T-helper 17 cell (primary cell): ENCODE measurements at places on chromosomes 12 and 14. TPM values are rescaled to one million over a fixed set of nuclear protein-coding genes. Genes with fewer than 3 reads are reported as not detected.

- no peak for DNase-seq
Measured at GRCh38 chr14:72213424-72213823, 281.2 kb downstream of the RGS6 start.

The ENDOU gene
- not detected for total RNA-seq

DNA sequence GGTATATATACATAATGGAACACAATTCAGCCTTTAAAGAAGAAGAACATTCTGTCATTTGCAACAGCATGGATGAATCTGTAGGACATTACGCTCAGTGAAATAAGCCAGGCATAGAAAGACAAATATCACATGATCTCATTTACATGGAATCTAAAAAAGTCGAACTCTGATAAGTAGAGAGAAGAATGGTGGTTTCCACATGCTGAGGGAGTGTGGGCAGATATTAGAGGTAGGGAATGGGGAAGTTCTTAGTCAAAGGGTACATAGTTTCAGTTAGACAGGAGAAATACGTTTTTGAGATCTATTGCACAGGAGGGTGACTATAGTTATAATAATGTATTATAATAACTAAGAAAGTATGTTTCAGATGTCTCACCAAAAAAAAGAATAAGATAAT lies 71.4 kb downstream of the ADAMTS20 start:
- DNase-seq: no peak

DNA sequence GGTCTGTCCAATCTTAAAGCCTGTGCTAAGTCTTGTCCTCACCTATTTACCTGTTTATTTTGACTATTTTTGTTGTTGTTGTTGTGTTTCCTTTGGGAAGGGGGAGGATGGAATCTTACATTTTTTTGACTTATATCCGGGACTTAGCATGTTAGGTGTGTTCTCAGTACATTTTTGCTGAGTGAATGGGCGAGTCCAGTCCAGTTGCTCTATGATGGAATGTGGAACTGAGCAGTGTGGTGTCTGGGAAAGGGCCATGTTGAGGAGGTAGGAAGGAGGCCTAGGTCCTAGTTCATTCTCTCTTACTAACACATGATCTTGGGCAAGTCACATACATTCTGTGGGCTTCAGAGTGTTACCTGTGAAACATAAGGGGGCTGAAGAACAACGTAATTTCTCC lies 80.9 kb upstream of the SLC38A2 start:
- no peak for DNase-seq

- no peak for DNase-seq
Measured at GRCh38 chr14:64692986-64693809, 11.0 kb upstream of the PLEKHG3 start.

- no peak for DNase-seq
Measured at GRCh38 chr12:98456576-98457573, 58.5 kb upstream of the TMPO start.

The LRTM2 gene
- total RNA-seq: not detected

DNA sequence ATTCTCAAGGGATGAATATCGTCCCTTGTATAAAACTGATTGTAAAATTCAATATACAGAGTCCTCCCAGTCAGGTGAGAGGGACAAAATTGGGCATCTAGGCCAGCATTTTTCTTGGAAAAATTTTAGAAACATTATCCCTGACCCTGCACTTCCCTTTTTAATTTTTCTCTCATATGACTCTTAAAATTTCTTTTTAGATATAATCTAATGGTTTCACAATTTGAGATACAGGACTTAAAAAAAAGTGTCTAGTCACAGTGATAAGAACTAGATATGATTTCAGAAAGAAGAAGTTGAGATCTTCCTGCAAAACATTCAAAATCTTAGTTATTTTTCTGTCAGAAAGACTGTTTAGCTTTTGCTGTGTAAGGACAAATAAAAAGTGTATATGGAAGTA lies 270.8 kb upstream of the PPFIA2 start:
- no peak for DNase-seq

DNA sequence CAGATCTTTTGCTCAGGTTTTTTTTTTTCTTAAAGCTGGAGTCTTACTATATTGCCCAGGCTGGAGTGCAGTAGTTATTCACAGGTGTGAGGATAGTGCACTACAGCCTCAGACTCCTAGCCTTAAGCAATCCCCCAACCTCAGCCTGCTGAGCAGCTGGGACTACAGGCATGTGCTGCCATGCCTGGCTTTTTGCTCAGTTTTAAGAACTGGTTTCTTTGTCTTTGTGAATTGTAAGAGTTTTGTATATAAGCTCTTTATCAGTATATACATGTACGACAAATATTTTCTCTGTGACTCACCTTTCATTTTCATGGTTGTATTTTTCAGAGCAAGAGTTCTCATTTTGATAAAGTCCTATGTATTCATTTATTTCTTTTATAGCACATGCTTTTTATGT lies 33.3 kb upstream of the C2CD5 start:
- no peak for DNase-seq

The PLA2G1B gene
- not detected for total RNA-seq

The AGAP2 gene
- total RNA-seq: 46.5 TPM

DNA sequence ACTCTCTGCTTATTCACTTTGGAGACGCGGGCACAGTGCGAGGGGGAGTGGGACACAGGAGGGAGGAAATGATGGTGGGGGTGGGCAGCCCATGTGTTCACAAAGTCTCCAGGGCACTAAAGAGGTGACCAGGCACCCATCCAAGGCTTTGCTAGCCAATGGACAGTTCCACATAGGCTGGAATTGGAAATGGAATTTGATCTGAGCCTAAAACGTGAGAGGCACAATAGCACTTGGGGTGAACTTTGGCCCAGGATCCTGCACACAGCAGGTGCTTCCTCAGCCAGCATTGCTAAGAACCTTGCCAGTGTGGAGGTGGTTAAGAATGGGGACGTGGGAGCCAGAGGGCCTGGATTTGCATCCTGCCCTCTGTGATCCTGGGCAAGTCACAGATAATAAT lies 193.8 kb downstream of the CHST11 start:
- no peak for DNase-seq

DNA sequence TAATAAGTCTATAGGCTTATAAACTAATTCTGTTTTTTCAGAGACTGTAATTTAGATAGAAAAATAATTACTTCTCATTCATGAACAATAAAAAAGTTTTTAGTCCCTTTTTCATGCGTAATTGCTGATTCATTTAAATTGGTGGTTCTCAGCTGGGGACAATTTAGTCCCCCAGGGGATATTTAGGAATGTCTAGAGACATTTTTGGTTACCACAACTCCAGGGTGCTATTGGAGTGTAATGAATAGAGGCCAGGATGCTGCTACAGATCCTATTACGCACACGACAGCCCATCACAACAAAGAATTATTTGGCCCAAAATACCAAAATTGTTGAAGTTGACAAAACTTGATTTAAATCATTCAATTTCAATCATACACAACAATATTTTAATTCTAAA lies 22.8 kb upstream of the VCPKMT start:
- no peak for DNase-seq

DNA sequence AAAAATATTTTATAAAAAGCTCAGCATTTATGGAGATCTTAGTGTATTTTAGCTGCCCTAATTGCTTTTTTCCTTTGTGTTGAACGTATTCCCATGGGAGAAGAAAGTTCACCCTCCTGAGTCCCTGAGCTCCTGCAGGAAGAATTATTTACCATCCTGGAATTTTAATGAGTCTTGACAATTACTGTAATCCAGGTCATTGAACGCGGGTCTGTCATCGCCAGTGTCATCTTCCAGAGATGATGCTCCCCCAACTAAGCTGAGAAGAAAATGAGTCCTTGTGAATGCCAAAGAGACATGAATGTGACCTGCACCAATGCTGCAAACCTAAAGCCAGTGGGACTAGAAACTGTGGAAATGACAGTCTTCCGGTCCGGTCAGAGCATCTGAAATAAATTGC lies 129.5 kb downstream of the FBXL14 start:
- DNase-seq: no peak

The RPGRIP1 gene
- 0.94 TPM for total RNA-seq

DNA sequence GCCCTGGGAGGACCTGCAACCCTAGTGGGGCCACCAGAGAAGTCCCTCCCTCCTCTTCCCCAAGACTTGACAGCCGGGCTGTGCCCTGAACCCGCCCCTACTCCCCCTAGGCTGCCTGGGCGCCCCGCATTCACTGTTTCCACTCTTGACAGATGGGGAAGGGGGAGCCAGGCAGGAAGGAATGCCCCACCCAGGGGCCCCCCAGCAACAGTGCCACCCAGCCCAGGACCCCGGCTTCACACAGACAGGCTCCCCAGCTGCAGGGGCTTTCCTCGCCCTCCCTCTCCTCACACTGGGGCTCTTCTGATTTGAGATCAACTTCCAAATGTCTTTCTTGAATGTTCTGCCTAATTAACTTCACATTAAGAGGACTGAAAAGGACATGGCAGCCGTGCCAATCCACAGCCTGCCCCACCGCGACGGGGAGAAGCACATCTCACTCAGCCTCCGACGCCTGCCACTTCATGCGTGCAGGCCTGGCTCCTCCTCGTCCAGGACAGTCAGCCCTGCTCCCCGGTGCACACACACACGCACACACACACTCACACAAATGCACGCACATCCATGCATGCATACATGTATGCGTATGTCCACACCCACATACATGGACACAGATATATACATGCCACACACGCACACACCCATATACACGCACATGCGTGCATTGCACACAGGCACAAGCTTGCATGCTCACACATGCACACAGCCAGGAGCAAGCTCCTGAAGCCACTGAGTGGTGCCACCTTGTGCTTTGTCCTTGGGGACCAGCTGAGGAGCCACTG lies 19.6 kb upstream of the C14orf180 start:
- no peak for DNase-seq

DNA sequence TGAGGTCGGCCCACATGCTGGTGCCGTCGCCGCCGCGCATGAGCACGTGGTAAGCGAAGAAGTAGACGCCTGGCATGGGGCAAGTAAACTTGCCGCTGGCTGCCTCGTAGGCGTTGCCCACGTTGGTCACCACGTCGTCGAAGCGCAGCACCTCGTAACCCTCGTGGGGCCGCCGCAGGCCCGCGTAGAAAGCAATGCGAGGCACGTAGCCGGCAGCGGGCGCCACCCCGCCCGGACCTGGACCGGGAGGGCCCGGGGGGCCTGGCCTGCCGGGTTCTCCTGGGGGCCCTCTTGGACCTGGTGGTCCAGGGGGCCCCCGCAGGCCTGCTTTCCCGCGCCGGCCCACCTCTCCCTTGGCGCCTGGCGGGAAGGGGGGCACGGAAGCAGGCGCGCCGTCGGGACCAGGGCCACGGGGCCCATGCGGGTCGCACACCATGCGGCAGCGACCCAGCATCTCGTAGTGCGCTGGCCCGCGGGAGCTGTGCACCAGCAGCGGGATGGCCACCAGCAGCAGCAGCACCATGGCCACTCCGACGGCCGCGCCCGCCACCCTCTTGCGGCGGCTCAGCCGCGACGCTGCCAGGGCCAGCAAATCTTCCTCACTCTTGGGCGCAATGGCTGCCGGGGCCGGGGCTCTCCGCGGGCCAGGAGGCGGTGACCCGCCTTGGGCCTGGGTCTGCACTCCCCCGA lies 888 bp downstream of the C1QL4 start:
- no peak for DNase-seq

DNA sequence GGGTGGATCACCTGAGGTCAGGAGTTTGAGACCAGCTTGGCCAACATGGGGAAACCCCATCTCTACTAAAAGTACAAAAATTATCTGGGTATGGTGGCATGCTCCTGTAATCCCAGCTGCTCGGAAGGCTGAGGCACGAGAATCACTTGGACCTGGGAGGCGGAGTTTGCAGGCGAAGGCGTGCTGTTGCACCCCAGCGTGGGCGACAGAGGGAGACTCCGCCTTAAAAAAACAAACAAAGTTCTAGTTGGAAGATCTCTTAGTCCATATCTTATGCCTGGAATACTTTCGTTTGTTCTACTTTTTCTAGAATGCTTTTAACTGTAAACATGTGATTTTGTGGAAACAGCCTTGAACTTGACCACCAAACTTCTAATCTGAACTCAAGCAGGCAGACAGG lies 38.7 kb downstream of the PPHLN1 start:
- DNase-seq: no peak

DNA sequence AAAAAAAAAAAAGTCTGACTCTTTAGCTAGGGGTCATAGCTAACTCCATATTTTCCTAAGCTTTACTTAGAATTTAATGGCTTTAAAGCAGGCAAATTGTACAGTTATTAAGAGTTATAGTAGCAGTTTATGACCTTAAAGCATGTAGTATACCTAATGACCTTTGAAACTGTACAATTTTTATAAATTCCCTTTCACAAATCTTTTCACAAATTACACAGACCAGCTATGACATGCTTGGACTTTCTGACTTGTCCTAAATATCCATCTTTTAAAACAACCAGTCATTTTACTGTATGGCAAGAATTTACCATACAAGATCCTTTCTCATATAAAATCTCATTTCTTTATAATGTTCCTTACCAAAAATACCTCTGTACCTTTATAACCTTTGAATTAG lies 74.8 kb downstream of the C14orf132 start:
- no peak for DNase-seq

DNA sequence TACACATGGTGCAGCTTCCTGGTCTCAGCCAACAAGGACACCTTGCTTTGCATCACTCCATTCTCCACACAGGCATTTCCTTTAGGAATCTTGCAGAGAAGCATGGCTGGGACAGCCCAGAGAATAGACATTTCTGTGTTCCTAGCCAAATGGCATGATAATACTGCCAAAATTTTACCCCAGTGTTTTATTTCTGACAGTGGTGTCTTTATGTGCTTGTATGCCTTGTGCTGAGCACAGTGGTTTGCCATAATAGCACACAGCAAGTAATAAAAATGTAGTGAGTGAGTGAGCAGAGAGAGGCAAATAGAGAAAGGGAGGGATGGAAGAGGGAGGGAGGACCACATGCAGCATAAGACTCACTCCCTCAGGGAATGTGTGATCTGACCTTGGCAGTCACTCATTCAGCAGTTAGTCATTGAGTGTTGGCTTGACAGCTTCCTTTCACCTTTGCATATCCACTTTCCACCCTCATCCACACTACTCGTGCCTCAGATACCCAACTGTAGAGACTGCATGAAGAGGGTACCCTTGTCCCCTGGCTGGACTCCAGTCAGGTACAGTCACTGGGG lies 212.8 kb upstream of the CCDC196 start:
- no peak for DNase-seq

- DNase-seq: no peak
Measured at GRCh38 chr14:78834766-78835451, 664.7 kb downstream of the NRXN3 start.

The TDRD9 gene
- not detected for total RNA-seq

The DEPDC4 gene
- total RNA-seq: not detected

DNA sequence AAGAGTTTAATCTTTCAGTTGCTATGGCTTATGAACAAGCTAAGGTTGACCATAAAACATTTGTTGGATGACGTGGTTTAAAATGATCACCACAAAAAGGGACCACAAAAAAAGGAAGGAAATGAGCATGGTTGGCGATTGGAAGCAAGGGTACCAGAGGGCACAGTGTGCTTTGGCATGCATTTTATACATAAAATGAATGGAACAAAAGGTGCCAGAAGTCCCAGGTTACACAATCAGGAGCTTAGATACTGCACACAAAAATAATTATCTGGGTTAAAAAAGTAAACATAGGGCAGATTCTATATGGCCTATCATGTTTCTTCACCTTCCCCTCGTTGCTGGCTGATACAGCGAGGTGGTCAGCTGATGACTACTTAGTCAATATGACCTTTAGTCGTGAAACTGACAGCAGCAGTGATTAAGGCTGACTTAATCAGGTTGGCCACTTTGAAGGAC lies 50.7 kb downstream of the ZC3H14 start:
- no peak for DNase-seq

GRCh38 chr12:103331643-103332042 lies 164.1 kb downstream of the C12orf42 start:
- DNase-seq: no peak
